ENCODE measurements at places on chromosomes 1 and 21.

- DNase-seq, result peak; percentile 93
Observed at GRCh38 chr1:165903672-165904071, 76.3 kb downstream of the UCK2 start.

DNA sequence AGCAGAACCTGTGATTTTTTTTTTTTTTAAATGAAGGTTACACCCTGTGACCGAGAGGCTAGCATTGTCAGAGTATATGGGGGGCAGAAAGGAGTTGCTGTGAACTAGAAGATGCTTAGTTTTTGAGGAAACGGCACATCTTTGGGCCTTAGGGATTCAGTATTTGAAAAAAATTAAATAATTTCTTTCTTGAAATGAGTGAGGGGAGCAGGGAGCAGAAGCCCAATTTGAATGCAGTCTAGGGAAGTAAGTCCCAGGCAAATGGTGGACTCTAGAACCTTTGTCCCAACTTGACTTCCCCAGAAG is 42.9 kb downstream of the PEX14 start:
- no peak for DNase-seq

GRCh38 chr1:168903237-168903830 is 174.3 kb upstream of the DPT start:
- DNase-seq, result peak; percentile 19

- peak; percentile 40 for DNase-seq
Observed at GRCh38 chr21:44845418-44846223, 27.8 kb upstream of the SUMO3 start.

- no peak for DNase-seq
Observed at GRCh38 chr1:233406339-233406960, 78.9 kb downstream of the MAP3K21 start.

DNA sequence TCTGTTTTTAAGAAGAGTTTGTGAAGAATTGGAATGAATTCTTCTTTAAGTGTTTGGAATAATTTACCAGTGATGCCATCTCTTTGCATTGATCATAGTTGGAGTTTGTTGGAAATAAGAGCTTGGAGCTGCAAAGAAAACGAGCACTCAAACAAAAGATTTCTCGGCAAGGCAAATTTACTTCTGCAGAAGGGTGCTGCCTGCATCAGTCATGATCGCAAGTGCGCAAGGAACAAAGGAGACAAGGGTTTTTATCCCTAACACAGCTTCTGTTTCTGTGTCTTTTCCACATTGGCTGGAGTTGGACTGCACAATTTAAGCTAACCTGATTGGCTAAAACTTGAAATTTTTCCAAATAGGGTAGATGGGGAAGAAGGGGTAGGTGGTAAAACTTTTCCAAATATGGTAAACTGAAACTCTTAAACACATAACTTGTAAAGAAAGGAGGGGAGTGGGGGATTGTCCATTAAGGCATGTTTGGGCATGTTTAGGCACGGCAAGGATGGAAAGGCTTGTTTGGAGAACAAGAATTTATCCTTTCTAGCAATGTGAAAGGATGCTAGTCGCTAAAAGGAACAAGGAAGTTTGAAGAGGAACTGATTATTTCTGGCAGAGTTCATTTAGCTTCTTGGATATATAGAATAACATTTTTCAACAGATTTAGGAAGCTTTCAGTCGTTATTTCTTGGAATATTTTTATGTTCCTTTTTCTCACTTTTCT is 3.5 kb upstream of the AADACL4 start:
- DNase-seq, result no peak

DNA sequence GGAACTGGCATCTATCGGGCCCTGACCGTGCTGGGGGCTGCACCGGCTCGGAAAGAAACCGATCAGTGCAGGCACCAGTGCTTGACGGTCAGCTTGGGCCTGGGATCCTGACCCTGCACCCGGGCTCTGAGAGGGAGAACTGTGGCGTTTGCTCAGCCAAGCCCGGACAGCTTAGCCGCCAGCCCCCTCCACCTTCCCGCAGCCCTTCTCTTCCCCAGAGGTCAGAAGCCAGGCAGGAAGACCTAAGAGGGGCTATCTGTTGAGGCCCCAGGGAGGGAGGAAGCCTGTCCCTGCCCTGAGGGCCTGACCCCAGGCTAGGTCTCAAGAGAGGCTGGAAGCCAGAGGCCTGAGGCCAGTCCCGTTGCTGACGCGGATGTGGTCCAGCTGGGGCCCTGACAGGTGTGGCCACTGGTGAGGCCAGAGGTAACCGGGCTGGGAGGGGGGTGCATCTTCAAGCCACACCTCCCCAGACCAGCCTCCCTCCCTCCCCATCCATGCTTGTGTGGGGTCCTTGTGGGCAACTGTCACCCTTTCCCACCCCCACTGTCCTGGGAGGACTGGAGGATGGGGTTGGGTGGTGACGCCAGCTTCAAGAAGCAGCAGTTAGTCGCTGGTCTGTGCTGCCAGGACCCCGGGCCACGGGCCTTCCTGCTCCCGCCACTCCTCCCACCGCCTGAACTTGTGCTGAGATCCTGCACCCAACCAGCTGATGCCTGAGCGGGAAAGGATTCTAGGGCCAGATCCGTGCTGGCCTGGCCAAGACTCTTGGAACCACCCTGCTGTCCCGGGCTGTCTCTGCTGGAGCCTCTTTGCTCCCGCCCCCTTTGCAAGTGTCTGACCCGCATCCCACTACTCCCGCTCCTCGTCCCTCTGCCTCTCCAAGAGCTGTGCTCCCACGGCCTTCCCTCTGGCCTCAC is 2.6 kb upstream of the DVL1 start:
- DNase-seq, result peak; percentile 22

DNA sequence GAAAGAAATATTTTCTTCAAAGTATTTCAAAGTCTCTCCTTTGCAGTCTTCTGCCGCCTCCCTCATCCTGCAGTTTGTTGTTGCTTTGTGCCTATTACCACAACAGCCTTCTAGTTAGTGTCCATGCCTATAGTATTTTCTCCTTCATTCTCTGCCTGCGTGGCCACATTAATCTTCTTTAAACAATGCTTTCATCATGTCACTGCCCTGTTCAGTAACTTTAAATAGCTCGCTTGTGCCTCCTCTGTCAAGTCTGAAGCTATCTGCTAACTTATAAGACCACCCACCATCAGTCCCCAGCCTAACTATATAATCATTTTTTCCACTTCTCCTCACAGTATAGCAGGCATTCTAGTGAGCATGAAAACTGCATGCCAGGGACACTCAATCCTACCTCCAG is 290.3 kb downstream of the PDE4B start:
- DNase-seq, result no peak

GRCh38 chr1:163970151-163970550 is 588.8 kb upstream of the PBX1 start:
- DNase-seq, result no peak

DNA sequence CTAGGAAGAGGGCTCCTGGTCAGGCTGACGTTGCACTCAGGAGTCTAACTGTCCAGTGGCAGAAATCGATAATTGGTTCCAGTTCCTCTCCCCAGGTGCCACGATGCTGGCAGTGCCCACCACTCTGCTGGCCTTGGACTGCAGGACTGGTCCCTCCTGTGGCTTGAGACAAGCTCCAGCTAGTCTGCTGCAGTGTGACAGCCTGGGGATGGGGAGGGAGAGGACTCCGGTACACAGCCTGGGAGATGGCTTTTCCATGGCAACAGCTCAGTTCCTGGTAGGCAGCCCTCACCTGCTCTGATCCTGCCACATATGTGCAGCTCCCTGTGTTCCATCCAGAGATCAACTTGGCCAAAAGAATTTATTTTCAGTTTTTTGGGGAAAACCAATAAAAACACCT is 239.3 kb downstream of the KCNJ6 start:
- no peak for DNase-seq

DNA sequence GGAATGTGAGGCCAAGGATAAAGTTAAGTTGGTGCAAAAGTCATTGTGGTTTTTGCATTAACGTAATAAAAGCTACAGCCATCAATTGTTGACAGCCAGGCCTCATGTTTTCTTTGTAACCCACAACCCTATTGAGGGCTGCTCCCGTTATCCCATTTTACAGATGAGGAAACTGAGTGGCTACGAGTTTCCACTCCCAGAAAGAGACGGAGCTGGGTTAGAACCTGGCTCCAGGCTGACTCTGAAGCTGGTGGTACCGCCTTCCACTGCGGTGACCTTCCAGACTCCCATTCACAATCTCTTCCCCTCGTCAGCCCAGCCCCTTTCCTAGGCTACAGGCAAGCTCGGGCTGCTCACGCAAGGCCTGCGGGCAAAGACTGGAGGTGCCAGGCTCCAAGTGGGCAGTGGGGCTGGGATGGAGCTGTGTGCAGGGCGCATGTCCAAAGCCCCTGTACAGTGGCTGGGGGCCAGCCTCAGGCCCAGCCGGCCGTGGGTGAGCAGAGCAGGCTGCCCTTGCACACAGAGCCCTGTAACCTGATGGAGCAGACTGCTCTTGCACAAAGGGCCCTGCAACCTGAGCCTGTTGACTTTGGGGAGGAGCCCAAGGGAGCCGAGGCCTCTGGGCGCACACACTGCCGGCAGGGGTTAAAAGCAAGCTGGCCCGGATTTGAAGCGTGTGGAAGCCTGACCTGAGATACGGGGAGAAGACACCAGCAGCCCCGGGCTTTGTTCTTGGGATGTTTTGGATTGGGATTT is 97.4 kb upstream of the TMPRSS2 start:
- no peak for DNase-seq

GRCh38 chr21:44057960-44058651 is 46.0 kb downstream of the TRAPPC10 start:
- no peak for DNase-seq

DNA sequence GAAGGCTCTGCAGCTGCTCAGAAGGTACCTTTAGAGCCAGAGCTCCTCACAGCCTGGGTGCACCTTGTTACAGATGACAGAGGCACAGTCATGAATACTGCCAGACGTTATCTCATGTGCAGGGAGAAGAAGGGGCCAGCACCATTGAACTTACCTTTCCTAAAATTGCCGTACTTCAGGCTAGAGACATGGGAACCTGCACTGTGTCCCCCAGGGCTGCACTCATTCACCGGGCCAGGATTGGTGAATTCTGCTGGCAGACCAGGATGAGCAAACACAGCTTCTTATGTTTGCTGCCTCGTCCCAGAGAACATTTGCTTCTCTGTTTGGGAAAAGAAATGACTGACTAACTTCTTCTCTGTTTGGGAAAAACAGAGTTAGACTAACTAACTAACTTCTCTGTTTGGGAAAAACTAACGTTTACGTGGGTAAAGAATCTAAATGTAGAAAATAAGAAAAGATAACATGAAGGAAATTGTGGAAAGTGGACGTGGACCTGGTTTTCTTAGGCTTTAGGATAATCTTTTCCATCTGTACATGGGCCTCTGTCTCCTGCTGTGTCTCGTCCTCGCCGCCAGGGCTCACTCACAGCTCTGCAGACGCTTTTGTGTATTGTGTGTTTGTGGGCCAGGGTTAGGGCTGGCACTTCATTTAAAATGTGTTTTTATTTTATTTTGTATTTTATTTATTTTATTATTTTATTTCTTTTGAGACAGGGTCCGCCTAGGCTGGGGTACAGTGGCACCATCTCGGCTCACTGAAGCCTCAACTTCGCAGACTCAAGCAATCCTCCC is 9.9 kb downstream of the OBSCN start:
- no peak for DNase-seq

GRCh38 chr21:45499970-45500577 is 42.2 kb downstream of the SLC19A1 start:
- DNase-seq, result no peak

Data from M059J (cell line).